ENCODE measurements at places on chromosomes 13 and 19.

GRCh38 chr19:44684892-44685863 is 13.8 kb upstream of the CEACAM16 start:
- DNase-seq, result no peak

DNA sequence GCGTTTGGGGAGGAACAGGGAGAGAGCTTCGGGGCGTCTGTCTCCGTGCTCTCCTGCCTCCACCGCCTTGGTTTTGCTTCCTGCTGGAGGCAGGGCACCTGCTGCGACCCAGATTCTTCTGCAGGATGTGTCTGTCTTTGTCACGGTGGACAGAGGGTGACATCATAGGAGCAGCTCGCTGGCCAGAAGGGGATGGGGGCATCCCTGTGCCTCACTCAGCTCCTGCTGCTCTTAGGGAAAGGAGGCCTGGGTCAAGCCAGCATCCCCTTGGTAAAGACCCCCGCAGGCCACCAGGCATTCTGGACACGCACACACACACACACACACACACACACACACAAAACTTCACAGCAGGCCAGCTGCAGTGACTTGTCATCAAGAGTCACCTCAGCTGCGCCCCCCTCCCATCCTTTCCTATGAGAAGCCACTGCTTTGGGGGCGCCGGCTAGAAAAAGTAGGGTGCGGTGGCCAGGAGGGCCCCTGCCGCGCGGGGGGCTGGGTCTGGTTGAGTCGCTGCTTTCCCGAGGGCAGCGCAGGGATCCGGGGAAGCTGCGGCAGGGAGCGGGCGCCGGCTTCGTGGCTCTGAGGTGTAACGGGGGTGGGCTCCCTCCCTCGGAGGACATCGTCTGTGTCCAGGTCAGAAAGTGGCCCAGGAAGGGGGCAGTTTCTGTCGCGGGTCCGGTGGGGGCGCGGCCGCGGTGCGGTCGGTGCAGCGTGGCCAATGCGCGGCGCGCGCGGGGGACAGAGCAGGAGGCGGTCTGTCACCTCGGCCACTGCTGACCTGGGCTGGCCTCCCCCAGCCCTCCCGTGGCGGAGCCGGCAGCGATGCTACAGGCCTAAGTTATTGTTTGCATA is 15.8 kb upstream of the NPAS1 start:
- no peak for DNase-seq

DNA sequence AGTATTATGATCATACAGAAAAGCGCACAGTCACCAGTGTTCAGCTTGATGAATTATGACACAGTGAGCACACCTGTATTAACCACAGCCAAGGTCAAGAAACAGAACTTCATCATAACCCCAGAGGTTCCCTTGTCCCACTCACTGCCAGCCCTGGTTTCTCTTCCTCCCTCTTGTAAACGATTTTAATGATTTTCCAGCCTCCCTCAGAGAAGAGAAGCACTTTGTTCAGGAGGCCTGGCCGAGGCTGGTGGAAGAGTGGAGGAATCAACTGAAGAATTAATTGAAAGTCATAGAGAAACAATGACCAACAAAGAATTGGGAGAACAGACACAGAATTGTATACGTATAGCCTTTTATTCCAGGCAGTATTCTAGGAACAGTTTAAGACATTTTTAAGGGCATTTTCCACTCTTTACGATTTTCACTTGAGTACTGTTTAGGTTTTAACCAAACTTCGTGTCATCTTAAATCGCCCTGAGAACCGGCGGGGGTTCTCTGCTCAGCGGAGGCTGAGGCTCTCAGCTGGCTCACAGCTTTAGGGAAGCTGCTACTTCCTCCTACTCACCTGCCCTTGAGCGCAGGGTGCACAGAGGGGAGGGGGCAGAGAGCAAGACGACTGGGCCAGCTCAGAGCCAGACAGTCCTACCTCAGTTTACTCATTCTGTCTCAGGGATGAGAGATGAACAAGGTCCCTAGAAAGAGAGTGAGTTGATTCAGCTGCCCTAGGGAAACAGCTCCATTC is 108.6 kb downstream of the AKAP11 start:
- DNase-seq, result no peak

DNA sequence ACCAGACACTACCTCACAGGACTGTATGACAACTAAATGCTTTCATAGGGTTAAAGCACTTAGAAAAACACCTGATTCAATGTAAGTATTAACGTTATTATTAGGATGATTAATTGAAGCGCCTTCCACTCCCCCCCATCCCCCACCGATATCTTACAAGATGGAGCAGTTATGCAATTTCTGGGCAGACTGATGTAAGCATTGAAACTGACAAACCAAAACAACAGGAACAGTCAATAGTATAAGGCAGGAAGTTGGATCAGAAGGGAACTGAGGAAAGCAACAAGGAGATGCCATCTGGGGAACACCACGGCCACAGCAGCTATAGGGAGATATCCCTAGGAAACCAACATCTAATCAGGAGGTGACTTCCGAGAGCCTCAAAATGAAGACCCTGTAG is 3.8 kb downstream of the LCP1 start:
- DNase-seq, result no peak
